ENCODE measurements at places on chromosomes 2 and 18. TPM values are rescaled to one million over a fixed set of nuclear protein-coding genes. Genes with fewer than 3 reads are reported as not detected.

The AFG3L2 gene
- total RNA-seq = 44.7 TPM

The SOX11 gene
- total RNA-seq = 5.9 TPM

The CD226 gene
- under 0.01 TPM for total RNA-seq

The COL6A3 gene
- total RNA-seq = 4.8 TPM

The CCDC85A gene
- total RNA-seq = 2.0 TPM

The PROKR1 gene
- total RNA-seq = not detected

The MAPK4 gene
- total RNA-seq = 7.5 TPM

The CGREF1 gene
- total RNA-seq = 0.33 TPM

The TCF23 gene
- total RNA-seq = not detected

The DSG4 gene
- not detected for total RNA-seq

The LRATD1 gene
- total RNA-seq = 6.5 TPM

The TGFA gene
- 3.1 TPM for total RNA-seq

The AQP12A gene
- not detected for total RNA-seq

The INHBB gene
- total RNA-seq = 0.76 TPM

The RND3 gene
- 111 TPM for total RNA-seq

The VAMP8 gene
- total RNA-seq = 73.0 TPM

The ANKRD30B gene
- under 0.01 TPM for total RNA-seq

The NOL4 gene
- 0.65 TPM for total RNA-seq

The ABCG8 gene
- total RNA-seq = not detected

The PLA2R1 gene
- total RNA-seq = 2.7 TPM

All from placental epithelial cell (primary cell).